Activated T-helper 2 cell treated with anti-CD3 and anti-CD28 coated beads, Interferon-gamma antibody, Interleukin-2, Interleukin-4, amounts not matched to agents 10 μg/mL and 5 μg/mL and 100 μg/mL, durations not matched to agents 14 hours and 24 hours and 36 hours (primary cell): ENCODE measurements at places on chromosomes 2 and 18. TPM values are rescaled to one million over a fixed set of nuclear protein-coding genes. Genes with fewer than 3 reads are reported as not detected.

Gene CAPN14
- 0.18 and 0.27 TPM in 2 replicates for total RNA-seq

Gene CASP8
- 43.5 and 44.1 TPM in 2 replicates for total RNA-seq

Gene B3GNT7
- 0.05 and 0.09 TPM in 2 replicates for total RNA-seq

Gene SCYGR2
- not detected in 2 replicates for total RNA-seq

DNA sequence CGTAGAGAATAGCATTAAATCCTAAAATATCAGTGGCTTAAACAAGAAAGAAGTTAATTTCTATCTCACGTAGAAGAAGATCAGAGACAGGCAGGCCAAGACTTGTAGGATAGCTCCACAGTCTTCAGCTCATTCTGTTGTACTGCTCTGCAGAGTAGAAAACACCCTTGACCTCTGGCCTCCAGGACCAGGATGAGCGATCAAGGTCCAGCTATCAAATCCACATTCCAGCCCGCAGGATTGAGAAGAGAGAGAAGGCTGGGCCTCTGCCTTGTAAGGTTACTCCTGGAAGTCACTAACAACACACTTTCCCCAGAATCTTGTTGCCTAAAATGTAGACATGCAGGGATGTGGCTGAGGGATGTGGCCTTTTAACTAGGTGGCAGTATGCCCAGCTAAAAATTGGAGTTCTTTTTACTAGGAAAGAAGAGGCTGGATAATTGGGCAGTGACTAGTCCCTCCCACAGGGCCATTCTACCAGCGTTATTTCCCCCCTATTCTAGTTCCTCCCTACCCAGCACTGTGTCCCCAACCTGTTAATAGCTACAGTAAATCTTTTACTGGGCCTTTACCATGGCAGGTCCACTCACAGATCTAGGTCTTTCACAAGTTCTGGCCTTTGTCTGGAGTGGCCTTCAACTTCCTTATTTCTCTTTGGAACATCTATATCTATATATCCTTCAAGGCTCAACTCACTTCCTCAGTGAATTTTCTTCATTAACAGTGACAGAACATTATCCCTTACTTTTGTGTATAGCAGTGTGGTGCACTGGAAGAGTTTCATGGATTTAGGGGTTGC, 165.0 kb downstream of the DIS3L2 start:
- no peak for DNase-seq
- no peaks in the 10 kb centered on the region for H3K4me1 ChIP-seq
- H3K4me3 ChIP-seq: no peak overlapping the region
- no peaks in the 10 kb centered on the region for H3K27me3 ChIP-seq

DNA sequence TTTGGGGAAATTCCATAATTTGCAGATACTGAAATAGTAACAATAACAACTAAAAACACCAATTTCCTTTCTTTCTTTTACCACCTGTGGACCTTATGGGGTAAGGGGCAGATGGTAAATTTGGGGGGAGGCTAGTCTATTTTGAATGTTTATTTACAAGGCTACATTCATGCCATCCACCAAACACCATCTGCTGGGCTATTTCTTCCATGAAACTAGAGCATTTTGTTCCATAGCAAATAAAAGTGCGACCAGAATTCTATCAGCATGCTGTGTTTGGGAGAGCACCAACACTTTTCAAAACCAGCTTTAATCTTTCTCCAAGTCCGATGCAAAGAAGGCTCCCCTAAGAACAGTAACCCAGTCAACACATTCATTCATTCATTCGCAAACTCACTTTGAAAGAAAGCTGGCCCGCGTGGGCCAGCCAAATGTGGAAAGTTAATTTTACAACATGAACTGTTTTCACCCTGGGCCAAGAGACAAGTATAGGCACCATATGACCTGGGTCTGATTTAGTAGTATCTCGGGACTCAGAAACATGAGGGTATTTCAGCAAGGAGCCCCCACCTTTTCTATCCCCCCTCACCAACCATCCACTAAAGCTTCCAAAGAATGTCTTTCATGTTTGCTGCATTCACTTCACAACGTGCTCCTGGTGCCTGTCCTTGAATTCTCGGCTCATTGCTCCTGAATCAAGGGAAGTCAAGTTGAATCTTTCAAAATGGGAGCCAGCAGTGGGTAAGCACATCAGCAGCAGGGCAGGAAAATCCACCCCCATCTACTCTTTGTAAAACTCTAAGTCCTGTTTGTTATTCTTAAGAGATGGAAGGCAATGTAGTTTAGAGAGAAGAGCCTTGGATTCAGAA, 210.6 kb downstream of the C1D start:
- H3K27ac ChIP-seq: no peak overlapping the region
- H3K4me1 ChIP-seq: no peaks in the 10 kb centered on the region
- H3K27me3 ChIP-seq: no peaks in the 10 kb centered on the region
- H3K4me3 ChIP-seq: no peak overlapping the region

GRCh38 chr18:79506191-79507075, 110.7 kb downstream of the NFATC1 start:
- H3K4me1 ChIP-seq: peaks cover 47% of the 10 kb centered on the region
- peaks cover 48% of the 10 kb centered on the region for H3K36me3 ChIP-seq
- peak overlapping the region; percentile 80 for H3K27ac ChIP-seq
- DNase-seq: no peak
- peak overlapping the region; percentile 10 for H3K4me3 ChIP-seq

- H3K36me3 ChIP-seq: no peaks in the 10 kb centered on the region
- DNase-seq: no peak
- H3K4me3 ChIP-seq: no peak overlapping the region
- H3K27ac ChIP-seq: no peak overlapping the region
These were observed 148.5 kb downstream of the SPP2 start for GRCh38 chr2:234198976-234199375.

- no peak for DNase-seq
- H3K27me3 ChIP-seq: peaks cover 32% of the 10 kb centered on the region
- H3K4me1 ChIP-seq: no peaks in the 10 kb centered on the region
- H3K36me3 ChIP-seq: no peaks in the 10 kb centered on the region
These were observed 11.9 kb upstream of the KIDINS220 start for GRCh38 chr2:8849327-8849726.

DNA sequence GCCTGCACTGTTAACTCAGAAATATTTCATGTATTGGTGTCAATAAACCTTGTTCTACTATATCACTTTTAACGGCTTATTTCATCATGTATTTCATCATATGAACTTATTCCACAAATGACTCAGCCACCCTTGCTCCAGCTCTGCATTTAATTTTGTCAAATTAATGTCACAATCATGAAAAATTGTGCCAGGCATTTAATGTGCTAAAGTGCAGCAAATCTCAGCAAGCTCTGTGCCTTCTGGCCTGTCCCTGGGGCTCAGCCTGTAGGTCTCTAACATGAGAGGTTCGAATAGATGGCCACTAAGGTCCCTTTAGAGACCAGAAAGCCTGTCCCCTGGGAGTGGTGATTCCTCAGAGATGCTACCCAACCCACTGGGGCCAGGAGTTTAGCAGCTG, 28.6 kb downstream of the BOD1L2 start:
- no peak for DNase-seq
- no peak overlapping the region for H3K4me3 ChIP-seq
- no peaks in the 10 kb centered on the region for H3K4me1 ChIP-seq
- H3K27ac ChIP-seq: no peak overlapping the region

DNA sequence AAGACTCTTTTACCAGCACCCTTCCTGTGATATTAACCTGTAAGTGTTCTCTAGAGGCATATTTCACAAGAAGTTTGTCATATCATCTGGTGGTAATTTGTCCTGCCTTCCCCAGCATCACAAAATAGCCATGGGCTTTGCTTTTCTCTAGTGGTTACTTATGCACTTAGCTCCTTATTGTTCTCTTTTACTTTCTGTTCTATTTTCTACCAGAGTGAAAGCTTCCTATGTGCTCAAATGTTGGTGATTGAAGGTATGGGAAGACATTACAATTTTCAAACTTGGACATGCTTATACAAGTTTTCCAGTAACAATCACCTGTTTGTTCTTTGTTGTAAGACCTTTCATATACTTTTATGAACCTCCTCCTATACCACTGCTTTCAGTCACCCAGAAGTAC, 87.0 kb upstream of the KCNH7 start:
- no peaks in the 10 kb centered on the region for H3K4me1 ChIP-seq
- no peak overlapping the region for H3K27ac ChIP-seq
- no peak overlapping the region for H3K4me3 ChIP-seq
- no peak for DNase-seq
- no peaks in the 10 kb centered on the region for H3K27me3 ChIP-seq

DNA sequence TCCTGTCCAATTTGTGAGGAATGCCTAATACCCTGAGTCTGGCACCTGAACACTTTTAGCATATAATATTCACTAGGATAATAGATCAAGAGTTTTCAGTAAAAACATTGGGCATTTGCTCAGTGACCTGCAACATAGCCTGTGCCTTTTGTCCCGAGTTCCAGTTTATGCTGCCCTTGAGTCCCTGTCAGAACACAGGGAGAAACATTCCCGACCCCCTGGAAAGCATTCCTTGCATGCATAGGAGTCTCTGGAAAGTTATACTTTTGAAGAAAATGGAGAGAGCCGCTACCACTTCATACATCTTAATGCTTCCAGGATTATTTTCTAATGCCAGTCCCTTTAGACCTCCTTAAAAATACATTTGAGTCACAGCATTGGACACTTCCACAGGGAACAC, 107.3 kb downstream of the PLCL1 start:
- H3K4me3 ChIP-seq: no peak overlapping the region
- no peak for DNase-seq
- no peaks in the 10 kb centered on the region for H3K36me3 ChIP-seq
- H3K27ac ChIP-seq: no peak overlapping the region
